ENCODE measurements at places on chromosomes 5 and 9.

DNA sequence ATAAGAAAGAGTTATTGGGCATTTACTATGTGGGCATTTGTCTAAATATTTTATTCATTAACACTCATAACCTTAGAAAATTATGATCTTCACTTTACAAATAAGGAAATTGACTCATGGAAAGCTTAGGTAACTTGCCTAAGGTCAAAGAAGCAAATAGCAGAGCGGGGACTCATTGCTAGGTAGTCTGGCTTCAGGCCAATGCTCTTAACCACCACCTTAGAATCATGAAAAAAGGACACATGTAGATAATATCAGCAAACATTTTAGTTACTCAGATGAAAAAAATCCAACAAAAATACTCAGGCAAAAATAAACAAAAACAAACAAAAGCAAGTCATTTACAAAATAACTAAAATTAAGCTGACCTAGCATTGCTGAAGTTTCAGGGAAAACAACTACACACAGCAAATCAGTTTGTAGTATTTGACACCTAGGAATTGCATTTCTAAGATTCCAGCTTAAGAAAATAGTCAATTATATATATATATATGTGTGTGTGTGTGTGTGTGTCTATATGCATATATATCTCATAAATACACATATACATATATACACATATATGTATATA lies 166.0 kb downstream of the HMHB1 start:
- DNase-seq = no peak

- DNase-seq = no peak
Measured at GRCh38 chr9:120611690-120612068, 31.7 kb upstream of the CDK5RAP2 start.

- DNase-seq = no peak
Measured at GRCh38 chr5:6274846-6275543, 103.4 kb downstream of the MED10 start.

GRCh38 chr9:116482740-116483139 lies 204.4 kb upstream of the TRIM32 start:
- DNase-seq = no peak

DNA sequence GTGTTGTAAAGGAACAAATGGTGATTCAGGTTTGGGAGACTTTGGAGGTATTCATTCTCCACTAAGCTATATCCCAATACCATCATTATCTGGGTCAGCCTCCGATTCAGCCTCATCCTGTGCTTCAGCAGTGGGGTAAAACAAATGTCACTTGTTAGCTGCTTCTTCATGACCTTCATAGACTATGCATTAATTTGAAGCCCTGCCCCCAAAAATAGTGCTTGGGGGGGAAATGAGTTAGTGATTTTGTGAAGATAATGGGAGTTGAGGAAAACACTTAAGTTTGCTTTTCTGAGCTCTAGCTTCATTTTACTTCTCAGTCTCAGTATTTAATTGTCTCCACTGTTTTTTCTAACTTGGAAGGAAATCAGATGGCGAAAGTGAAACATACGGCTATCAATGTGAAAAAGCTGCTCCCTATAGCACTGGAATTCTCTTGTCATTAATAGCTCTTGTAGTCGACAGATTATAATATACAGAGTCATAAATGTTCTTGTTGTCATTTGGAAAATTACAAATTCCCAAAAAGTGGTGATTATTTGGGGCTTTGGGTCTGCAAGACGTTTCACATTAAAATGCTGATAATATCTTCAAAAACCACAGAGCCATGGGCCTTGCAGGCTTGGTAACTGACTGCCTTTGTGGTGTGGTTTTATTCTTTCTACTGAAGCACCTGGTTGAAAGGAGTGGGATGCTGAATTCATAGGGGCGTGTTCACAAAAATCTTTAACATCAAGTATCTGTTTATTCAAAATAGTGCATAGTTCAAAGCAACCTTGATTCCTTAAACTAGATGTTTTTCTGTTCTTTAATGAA lies 40.0 kb downstream of the PIK3R1 start:
- DNase-seq = no peak

GRCh38 chr9:129472651-129473102 lies 148.2 kb downstream of the C9orf50 start:
- no peak for DNase-seq

GRCh38 chr9:134230942-134231325 lies 66.6 kb upstream of the RNU6ATAC start:
- DNase-seq = no peak

GRCh38 chr5:130135506-130135905 lies 231.2 kb downstream of the CHSY3 start:
- DNase-seq = no peak

GRCh38 chr5:72328172-72328571 lies 8.0 kb downstream of the PTCD2 start:
- DNase-seq = peak; percentile 88

DNA sequence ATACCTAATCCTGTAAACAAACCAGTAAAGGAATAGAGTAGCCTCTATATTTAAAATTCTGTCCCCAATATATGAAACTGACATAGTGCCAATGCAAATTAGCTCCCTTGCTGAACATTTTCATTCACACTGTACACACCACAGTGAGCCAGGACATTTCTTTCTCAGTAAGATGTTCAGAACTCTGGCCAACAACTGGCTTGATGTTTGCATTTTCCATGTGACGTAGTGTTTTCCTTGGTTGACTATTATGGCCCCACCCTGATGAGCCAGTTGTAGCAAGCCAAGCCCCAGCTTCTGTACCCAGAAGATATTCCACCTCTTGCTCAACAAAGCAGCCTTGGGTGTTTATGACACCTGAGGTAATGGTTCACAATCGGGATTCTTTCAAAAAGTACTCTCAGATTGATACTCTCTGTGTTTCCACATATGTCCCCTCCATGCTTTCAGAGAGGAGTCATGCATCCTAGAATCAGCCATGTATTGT lies 17.7 kb upstream of the ANXA1 start:
- DNase-seq = no peak

- DNase-seq = no peak
Measured at GRCh38 chr5:112006721-112007120, 249.7 kb upstream of the NREP start.

DNA sequence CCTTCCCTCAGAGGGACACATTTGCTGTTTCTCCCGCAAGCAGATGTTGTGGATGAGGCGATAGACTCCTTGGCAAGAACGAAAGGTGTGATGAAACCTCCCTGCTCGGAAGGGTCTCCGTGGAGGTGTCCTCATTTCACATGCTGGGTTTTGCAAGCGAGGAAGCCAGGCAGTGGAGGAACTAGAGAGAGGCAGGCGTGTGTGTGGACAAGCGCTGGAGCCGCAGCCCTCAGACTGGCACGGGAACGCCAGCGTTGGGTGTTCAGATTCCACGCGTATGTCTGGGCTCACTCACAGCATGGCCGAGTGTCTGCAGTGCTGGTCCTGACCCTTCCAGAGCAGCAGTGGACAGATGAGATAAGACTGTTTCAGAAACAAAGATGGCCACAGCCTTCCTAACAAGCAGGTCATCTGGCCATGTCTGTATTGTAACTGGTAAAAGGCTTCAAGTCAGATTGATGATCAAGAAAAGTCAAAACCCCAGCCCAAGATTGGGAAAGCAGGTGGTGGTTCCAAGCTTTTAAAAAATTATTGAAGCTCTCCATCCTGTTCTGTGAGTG lies 35.0 kb upstream of the NCS1 start:
- no peak for DNase-seq

DNA sequence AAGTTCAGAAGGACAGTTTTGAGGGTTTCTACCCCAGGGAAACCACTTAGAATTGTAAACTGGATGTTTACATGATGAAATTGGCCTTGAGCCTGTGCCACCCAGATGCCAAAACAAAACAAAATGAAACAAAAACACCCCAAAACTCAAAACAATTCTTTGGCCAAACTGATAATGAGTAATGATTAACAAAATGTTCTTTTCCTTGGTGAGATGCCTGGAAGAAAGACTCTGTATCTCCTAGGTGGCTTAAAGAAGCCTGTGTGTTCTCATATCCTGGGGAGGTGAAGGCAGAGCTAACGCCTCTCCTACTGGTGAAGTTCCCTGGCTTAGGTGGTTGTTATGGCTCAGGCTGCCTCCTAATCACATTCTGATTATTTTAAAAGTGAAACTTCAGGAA lies 120.5 kb downstream of the NPR3 start:
- DNase-seq = no peak

DNA sequence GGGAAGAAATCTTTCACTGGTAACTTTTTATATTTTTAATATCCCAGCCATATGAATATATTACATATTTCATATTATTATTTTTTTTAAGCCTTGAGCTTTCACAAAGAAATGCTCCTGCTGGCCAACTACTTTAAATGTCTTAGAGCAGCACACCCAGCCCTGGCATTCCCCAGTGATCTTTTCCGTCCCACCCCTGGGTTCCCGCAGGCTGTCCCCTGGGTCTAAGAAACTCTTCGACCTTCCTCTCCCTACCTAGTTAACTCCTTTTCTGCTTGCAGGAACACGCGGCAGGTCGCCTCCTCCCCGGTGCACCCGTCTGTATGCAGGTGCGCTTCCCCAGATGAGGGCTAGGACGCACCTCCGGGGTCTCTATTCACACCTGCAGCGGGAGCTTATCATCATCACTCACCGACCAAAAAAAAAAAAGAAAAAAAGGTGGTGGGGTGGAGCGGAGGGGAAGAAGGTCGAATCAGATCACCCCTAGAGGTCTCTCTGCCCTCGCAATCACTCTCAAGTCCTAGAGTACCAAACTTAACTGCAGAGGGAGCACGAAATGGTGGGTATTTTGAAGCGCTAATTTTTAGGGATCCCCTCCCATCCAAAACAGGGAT lies 696 bp downstream of the ZFP62 start:
- DNase-seq = peak; percentile 81

GRCh38 chr9:76255781-76256455 lies 138.3 kb downstream of the RFK start:
- DNase-seq = no peak

DNA sequence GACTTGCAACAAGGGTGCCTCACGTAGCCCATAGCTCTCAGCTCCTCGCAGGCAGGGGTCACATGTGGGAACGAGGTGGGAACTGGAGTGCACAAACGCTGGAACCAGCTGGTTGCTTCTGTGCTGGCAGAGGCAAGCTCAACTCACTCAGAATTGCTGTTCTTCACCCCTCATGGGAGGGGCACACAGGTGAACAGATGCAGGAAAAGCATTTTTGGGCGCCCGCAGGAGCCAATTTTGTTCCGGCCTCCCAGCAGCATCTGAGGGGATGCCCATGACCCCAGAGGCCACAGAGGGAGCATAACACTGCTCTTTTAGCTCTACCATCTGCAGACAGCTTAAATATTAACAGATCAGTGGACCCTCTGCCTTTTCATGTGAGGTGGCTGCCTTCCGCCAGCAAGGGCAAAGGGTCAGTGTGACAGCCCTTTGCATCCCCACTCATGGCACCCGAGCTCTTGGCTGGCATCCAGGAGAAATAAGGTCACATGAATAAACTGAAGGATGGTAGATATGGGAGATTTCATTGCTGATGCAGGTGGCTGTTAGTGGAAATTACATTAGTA lies 196.2 kb downstream of the SLCO4C1 start:
- peak; percentile 0 for DNase-seq

- DNase-seq = no peak
Measured at GRCh38 chr5:134491841-134492442, 33.5 kb upstream of the JADE2 start.

DNA sequence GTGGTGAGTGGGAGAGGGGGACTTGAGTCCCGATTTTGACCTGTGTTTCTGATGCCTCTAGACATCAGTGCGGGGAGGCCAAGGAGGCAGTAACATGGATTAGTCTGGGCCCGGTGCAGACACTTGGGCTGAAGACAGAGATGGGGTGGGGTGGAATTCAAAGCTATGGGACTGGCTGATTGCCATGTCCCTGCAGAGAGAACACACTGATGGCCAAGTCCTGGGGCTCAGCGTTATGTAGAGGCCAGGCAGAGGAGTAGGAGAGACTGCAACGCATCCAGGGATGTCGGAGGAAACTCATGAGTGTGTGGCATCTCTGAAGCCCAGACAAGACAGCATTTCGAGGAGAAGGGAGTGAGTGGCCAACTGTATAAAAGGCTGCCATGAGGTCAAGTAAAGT lies 30.1 kb downstream of the PSD2 start:
- no peak for DNase-seq

DNA sequence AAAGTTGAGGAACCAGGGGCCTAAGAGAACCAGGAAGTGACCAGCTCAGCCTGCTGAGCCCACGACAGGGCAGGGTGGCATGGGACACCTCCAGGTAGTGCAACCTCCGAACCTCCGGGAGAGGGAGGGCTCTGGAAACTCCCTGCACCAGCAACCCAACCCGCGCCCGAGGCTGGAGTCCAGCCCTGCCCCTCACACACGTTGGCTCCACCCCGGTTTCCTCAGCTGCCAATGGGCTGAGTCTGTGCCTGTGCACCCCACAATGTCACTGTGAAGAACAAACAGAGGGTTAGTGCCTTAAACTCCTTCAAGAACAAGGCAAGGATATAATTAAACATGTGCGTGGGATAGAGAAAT lies 17.0 kb upstream of the UNC5A start:
- no peak for DNase-seq

- no peak for DNase-seq
Measured at GRCh38 chr5:132183723-132184122, 43.9 kb downstream of the P4HA2 start.
